ENCODE measurements at places on chromosomes 7 and 10.

GRCh38 chr10:31030800-31031199, 865 bp downstream of the ZNF438 start:
- no peak for DNase-seq

- DNase-seq: no peak
Observed at GRCh38 chr10:94005050-94005449, 11.3 kb downstream of the PLCE1 start.

DNA sequence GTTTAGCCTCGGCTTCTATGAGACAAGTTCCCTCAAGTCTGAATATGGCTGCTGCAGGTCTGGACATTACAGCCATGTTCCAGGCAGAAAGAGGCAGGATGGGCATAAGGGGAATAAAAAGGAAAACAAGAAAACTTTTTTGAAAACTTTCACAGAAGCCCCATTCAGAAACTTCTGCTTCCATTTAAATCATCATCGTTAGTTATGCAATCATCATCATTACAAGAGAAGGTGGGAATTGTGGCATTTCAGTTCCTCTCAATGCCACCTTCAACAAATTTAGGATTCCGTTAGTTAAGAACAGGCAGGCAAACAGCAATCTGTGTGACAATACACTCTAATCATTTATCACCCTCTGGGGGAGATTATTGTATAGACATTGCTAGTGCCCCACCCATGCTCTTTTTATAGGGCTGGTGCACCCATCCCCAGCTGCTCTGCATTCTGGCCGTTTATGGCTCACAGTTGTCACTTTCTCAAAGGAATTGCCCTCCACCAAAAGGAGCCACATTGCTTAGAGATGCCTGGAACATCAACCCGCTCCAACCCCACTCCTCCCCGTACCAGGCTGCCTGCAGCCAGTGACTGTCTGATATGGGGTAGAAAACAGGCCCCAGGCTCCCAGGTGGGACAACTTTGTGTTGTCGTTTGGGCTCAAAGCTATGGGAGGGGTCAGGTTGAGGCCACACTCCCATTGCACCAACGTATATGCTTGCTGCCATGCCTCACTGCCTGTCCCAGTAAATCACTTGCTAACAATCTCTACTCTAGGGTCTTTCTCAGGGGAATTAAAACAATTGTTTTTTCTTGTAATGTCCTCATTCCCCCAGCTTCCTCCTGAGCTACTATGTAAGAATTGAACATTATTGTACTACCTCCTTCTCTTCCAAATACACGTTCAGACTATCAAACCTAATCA, 24.2 kb downstream of the ITGB8 start:
- no peak for DNase-seq

DNA sequence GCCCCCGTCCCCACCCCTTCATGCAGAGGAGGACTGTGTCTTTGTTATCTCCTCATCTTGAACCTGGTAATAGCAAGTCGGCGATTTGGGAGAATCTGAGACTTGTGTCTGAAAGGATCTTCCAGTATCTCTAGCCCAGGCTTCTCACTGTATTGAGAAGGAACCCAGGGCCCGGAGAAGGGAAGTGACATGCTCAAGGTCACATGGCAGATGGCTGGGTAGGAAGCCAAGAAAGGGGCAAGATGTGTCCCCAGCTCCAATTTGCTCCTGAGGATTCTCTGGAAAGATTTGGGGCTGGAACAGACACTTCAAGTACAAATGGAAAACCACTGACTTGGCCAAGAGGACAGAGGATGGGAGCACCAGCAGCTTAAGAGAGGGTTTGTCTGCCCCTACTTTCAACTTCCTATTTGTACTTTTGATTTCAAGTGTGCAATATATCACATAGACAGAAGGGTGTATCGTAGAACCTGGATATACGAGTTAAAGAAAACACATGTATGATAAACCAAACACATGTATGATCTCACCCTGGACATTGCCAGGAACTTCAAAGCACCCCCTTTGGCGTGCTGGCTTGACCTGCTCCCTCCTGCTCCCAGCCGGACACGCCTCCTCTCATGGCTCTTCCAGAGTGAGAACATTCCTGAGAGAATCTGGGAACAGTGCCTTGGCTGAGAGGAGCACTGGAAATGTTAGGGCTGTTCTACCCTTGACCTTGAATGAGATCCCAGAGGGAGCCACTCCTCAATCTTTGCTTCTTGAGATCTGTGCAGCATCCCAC, 79.7 kb downstream of the CDH23 start:
- DNase-seq: no peak

GRCh38 chr7:26153241-26153822, 1.3 kb downstream of the NFE2L3 start:
- no peak for DNase-seq

DNA sequence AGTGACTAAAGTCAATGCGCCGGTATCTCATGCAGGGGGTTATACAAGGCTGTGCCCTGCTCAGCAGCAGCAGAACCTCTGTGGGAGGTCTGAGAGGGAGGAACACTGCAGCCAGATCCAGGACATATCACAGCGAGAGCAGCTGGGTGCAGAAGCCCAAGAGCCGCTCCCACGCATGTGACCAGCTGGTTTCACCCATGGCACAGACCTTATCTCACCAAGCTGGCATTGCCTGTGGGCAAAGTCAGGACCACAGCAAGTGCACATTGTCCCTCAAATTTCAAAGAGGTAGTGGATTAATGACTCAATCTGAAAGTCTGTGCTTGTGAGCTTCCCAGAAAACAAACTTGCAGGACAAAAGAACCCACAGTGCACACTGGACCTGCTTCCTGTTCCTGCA, 31.6 kb upstream of the AKR1C1 start:
- DNase-seq: no peak
